ENCODE measurements at places on chromosomes 12 and 14.
A peak's percentile ranks its signal among the peaks of the same experiment; 100 is the strongest.

DNA sequence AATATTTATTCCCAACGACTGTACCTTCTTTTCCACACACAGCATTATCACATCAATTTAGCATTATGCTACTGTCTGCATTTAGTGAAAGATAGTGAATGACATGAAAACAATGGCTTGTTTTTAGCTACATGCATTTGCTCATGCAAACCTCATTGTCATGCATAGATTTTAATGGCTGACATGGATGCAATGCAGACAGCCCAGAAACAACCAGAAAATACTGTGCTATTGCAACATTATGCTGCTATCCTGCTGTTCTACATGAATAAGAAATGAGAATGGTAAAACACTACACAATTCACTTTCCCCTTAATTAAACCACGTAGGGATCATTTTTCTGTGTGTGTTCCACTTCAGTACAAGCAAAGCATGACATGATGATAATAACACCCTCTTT lies 90.8 kb downstream of the LIN7A start:
- DNase-seq, result no peak

GRCh38 chr12:128069359-128069997 lies 197.5 kb upstream of the TMEM132C start:
- peak; percentile 26 for DNase-seq

DNA sequence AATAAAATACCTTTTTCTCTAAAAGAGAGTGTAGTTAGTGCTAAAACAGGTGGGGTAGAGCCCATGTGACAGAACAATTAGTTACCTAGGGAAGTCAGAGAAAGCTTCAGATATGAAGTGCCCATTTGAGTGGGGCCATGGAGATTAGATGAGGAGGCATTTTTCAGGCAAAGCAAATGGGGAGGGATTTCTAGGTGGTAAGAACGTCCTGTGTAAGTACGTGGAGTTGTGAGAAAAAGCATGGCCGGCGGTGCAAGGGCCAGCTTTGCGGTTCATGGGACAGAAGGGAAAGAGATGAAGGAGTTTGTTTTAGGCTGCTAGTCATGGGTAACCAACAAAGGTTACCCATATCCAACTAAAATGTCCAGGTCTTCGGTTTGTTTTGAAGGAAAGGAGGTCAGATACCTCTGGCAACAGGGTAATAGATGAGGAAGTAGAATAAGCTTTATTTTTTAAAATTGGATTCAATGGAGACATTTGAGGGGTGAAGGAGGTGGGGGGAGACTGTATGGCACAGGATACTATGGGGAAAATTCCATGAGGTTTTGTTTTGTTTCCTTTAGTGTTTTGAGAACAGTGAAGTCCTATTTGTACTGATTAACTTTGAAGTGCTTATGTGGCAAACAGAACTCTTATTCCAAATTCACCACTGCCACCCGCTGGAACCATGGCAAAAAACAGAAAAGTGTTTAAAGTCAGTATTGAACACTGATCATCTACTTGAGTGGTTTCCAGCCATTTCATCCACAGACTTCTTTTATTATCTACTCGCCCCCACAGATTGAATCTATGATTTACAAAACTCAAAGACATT lies 10.0 kb upstream of the SNRPF start:
- DNase-seq, result no peak

DNA sequence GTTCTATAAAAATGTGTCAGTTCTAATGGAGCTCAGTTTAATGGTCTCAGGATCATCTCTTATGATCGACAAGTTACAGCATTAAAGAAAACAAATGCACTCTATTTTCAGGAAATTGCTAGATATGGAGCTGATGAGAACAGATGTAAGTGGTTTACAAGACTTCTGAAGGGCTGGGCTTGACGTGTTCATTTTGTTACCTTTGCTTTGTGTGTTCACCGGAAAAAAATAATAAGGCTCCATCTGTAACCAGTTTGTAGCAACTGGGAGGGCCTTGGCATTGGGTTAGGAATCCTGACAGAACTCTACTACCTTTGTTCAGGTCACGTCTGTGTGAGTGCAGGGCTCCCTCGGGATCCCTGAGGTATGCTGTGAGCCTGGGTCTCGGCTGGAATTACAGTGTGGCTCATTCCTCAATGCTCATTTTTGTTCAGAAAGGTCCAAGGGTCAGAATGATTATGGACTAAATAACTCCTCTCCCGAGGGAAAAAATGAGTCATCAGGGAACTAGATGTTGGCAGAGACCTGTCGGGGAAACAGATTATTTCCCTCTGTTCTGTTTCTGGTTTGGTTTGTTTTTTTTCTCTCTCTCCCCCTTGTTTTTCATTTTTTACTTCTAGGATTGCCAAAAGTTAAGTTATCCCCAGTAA lies 158.0 kb downstream of the SLC5A8 start:
- DNase-seq, result peak; percentile 97

GRCh38 chr12:94679554-94680195 lies 29.3 kb upstream of the TMCC3 start:
- no peak for DNase-seq

DNA sequence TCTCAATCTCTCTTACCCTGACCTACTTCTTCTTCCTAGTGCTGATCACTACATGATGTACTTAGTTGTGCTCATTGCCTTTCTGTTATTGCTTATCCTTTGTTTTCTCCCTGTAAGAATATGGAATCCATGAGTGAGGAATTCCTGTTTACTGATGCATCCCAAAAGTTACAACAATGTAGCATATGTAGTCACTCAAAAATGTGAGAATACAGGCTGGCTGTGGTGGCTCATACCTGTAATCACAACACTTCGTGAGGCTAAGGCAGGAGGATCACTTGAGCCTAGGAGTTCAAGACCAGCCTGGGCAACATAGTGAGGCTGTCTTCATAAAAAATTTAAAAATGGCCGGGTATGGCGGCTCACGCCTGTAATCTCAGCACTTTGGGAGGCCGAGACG lies 8.0 kb upstream of the WDR20 start:
- no peak for DNase-seq

GRCh38 chr14:54864526-54864925 lies 38.1 kb downstream of the GCH1 start:
- DNase-seq, result peak; percentile 42

GRCh38 chr14:42665083-42665482 lies 1058.4 kb downstream of the LRFN5 start:
- DNase-seq, result no peak

GRCh38 chr12:92629349-92630065 lies 73.3 kb upstream of the PLEKHG7 start:
- peak; percentile 48 for DNase-seq

GRCh38 chr12:13253966-13254760 lies 57.6 kb downstream of the EMP1 start:
- no peak for DNase-seq

Data from cardiac muscle cell (in vitro differentiated cells and primary cell).